ENCODE measurements at places on chromosomes 6 and 20.

DNA sequence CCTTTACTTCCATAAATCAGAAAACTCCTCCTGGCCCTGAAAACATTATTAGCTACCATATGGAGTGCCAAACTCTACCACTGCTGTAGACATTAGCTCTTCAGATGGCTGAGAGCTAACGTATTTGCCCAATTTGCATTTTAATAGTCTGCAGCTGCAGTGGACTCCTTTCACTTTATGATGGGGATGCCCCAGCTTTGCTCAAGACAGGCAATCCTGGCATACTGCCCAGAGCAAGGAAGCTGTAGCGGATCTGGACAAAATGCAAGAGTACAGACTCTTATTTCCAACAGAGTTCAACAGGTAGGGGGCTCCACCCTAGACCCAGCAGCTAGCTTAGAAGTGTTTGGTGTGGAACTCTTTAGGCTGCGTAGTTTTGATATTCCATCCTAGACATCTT is 246.7 kb downstream of the FOXC1 start:
- H3K27me3 ChIP-seq, result no peaks in the 10 kb centered on the region
- DNase-seq, result no peak
- no peak overlapping the region for H3K4me3 ChIP-seq
- H3K36me3 ChIP-seq, result no peaks in the 10 kb centered on the region

DNA sequence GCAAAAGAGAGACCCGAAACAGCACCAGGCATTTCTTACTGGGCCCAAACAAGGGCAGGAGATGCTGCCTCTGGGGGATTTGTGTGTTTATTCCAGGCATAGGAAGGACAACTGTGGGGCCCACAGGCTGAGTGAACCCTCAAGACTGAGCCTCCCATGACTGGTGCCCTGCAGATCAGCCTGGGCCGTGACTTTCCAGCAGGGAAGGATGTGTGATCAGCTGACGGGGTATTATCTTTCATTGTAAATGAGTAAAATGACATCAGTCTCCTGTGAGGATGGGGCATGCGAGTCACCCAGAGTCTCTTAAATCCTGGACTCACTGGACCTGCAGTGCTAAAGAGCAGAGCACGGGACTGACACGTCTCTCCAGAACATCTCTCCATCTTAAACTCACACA is 3.9 kb upstream of the TEAD3 start:
- H3K27ac ChIP-seq, result peak overlapping the region; percentile 23
- H3K36me3 ChIP-seq, result no peaks in the 10 kb centered on the region
- H3K27me3 ChIP-seq, result peaks cover 54% of the 10 kb centered on the region
- H3K4me1 ChIP-seq, result peaks cover 36% of the 10 kb centered on the region
- H3K4me3 ChIP-seq, result no peak overlapping the region
- DNase-seq, result no peak

GRCh38 chr6:35181933-35182612 is 31.7 kb upstream of the SCUBE3 start:
- no peak overlapping the region for H3K4me3 ChIP-seq
- DNase-seq, result peak; percentile 57
- no peaks in the 10 kb centered on the region for H3K36me3 ChIP-seq
- H3K27me3 ChIP-seq, result peaks cover 9% of the 10 kb centered on the region
- peaks cover 65% of the 10 kb centered on the region for H3K4me1 ChIP-seq

DNA sequence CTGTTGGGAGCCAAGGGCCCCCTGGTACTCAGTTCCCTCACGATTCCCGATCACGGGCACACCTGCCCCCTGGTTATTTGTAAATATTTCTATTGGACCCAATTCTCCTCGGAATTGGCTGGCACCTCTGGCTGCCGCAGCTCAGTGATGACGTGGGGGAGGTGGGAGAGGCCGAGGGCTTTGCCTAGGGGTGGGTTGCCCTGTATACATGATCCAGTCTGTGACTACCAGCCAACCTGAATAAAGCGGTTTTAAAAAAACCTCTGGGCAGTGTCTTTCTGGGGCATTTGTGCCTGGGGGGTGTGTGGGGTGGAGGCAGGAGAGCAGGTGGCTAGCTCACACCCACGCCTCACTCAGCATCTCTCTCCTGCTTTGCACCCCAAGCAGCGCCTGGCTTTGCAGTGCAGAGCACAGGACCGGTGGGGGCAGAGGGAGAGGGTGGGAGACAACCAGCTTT is 42.2 kb downstream of the VSTM2L start:
- no peaks in the 10 kb centered on the region for H3K27me3 ChIP-seq
- no peaks in the 10 kb centered on the region for H3K36me3 ChIP-seq
- H3K4me1 ChIP-seq, result no peaks in the 10 kb centered on the region
- no peak overlapping the region for H3K4me3 ChIP-seq
- DNase-seq, result no peak

DNA sequence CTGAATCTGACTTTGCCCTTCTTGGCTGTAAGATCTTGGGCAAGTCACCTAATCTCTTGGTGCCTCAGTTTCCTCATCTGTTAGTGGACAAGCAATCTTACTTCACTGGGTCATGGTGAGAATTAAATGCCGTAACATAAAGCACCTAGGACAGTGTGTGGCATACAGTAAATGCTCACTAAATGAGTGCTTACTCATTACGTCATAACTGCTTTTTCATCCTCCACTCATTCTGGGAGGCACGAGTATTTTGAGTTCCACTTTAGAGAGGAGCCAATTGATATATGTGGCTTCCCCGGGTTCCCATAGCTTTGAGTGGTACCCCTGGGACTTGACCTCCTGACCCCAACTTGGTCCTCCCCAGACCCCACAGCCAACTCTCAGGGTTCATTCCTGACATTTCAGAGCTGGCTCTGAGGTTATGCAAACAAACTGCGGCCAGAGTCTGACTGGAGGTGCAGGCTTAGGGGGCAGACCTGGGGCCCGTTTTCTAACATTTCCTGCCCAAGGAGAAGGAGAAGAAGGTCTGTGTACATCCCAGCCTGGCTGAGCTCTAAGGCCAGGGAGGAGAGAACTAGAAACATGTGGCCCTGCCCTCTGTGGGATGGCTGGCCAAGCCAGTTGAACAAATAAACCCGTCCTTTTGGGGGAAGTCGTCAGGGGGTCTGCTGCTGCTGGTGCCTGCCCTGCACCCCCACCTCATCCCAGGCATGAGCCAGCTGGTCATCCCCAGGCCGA is 5.8 kb downstream of the ANGPT4 start:
- peaks cover 4% of the 10 kb centered on the region for H3K4me1 ChIP-seq
- H3K36me3 ChIP-seq, result no peaks in the 10 kb centered on the region
- DNase-seq, result no peak
- H3K27me3 ChIP-seq, result peaks cover 61% of the 10 kb centered on the region

Measured in left ventricle myocardium inferior (tissue), 1 donor.